Muscle of arm (tissue), 14 donors: ENCODE measurements at places on chromosomes 4 and X. TPM values are rescaled to one million over a fixed set of nuclear protein-coding genes. Genes with fewer than 3 reads are reported as not detected.

GRCh38 chr4:38674258-38675144 lies 10.5 kb downstream of the KLF3 start:
- peak; percentile 51 for DNase-seq

DNA sequence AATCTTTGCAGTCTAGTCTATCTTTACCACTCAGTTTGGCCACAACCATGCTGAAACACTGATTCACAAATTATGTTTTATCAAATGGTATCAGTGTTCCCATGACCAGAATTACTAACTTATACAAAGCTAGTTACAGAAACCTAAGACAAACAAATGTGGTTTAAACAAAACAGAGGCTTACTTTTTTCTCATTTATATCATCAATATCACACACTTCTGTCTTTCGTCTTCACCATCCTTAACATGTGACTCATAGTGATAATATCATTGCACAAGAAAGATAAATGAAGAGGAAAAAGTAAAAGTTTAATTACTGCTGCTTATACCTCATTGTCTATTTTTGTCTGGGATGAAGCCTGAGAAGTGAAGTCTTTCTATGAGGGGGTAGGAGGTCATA lies 406.6 kb downstream of the PCDH10 start:
- DNase-seq = no peak

DNA sequence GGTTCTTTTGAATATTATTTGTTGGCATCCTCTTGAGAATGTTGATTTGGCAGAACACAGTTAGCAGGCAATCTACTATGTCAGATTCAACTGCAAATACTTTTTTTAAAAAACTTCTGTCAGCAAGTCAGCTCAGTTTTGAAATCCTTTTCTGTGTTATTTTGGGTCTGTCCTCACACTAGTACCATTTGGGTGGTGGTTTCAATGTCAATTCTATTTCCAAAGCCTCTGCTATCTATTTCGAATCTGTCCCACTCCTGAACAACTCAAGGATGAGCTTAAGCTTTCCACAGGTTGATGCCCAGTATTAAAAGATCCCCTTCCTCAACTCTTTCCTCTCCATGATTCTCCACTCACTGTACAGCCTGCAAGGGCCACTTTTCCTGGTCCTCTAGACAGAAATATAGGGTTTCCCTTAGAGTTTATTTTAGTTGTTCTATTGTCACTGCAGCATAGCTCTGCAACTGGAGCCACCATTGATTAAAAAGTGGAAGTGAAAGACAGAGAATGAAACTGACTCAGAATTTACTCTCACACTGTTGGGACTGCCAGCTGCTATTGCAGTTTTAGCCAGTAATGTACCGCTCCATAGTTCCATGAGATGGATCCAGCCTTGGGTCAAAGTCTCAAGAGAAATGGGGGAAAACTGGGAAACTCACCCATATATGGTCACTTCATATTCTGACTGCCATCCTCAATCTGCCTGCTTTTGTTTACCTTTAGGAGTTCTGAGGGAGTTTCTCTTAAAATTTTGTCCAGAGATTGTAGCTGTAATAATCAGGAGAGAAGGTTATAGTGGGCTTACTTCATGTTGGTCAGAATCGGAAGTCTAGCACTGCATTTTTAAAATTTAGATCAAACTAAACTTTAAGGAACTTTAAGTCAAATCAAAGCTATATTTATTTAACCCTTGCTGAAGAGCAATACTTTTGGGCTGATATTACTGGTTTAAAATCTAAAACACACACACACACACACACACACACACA lies 14.6 kb downstream of the HDX start:
- no peak for DNase-seq

Gene ZBED1
- 28.7 TPM for polyA plus RNA-seq

Gene XK
- 11.4 TPM for polyA plus RNA-seq

DNA sequence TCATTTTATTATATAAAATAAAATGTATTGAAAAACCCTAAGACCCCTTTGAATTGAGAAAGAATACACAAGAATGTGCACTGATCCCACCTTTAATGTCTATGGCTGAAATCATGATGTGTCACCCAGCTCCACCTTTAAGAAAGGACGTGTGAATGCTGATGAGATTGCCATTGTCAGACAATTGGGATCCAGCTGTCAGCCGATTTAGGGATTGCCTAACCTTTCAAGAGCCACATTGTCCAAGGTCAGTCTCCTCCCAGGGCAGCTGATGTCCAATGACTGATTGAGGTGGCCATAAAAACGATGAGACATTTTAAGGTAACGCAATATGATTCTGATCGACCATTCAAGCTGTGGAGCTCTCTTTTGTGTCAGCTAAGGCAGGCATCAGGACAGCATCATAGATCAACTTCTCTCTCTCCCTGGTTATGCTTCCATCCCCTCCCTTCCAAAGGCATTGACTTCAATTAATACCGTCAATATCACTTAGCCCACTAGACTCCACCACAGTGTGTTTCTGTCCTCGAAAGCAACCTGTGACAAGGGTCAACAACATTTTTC lies 1676.4 kb downstream of the PCDH7 start:
- no peak for DNase-seq

Gene PPP1R2C
- not detected for polyA plus RNA-seq

DNA sequence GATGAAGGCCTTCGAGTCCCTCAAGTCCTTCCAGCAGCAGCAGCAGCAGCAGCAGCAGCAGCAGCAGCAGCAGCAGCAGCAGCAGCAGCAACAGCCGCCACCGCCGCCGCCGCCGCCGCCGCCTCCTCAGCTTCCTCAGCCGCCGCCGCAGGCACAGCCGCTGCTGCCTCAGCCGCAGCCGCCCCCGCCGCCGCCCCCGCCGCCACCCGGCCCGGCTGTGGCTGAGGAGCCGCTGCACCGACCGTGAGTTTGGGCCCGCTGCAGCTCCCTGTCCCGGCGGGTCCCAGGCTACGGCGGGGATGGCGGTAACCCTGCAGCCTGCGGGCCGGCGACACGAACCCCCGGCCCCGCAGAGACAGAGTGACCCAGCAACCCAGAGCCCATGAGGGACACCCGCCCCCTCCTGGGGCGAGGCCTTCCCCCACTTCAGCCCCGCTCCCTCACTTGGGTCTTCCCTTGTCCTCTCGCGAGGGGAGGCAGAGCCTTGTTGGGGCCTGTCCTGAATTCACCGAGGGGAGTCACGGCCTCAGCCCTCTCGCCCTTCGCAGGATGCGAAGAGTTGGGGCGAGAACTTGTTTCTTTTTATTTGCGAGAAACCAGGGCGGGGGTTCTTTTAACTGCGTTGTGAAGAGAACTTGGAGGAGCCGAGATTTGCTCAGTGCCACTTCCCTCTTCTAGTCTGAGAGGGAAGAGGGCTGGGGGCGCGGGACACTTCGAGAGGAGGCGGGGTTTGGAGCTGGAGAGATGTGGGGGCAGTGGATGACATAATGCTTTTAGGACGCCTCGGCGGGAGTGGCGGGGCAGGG lies 568 bp downstream of the HTT start:
- peak; percentile 62 for DNase-seq

GRCh38 chr4:87427518-87427868 lies 5.1 kb downstream of the NUDT9 start:
- no peak for DNase-seq

Gene TSPAN7
- polyA plus RNA-seq = 103 TPM
